ENCODE measurements at places on chromosomes 1 and 21.

- DNase-seq = no peak
Measured at GRCh38 chr1:185450060-185450788, 133.2 kb upstream of the IVNS1ABP start.

GRCh38 chr1:6486433-6487011, 4.9 kb downstream of the PLEKHG5 start:
- peak; percentile 62 for DNase-seq

GRCh38 chr1:26321315-26322041, 3.7 kb downstream of the CD52 start:
- DNase-seq = peak; percentile 67

GRCh38 chr1:202397256-202397655, 48.8 kb downstream of the PPP1R12B start:
- DNase-seq = no peak

Data from amniotic epithelial cell (primary cell).